ENCODE measurements at places on chromosomes 3 and 15.

DNA sequence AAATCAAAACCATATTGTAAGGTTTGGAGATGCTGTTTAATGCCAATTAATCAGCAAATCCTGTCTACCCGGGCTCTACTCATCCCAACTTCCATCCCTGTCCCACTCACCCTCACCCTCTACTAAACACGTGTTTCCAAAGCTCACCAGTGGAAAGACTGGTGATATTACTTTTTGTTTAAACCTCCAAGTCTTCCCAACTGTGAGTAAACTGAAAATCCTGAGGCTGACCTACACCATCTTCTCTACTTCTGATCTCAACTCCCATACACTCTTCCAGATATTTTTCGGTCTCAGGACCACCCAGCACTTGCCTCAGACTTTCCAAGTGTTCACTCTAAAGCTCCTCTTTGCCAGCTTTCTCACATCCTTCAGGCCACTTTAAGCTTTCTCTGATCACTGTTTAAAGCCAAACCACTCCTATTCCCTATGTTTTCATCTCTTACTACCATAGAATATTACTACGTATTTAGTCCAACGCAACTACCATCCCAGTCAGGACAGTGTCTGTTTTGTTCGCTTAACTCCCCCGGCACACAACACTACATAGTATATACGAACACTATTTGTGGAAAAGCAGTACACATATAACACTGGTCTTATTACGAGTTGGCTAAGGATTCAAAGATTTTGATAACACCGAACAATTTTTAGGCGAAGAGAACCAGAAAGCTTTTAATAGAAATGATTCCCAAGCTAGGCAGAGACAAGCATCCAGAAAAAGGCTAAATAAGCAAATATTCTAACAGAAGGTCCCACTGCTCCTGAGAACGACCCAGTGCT lies 684 bp downstream of the RPL4 start:
- no peak for DNase-seq

DNA sequence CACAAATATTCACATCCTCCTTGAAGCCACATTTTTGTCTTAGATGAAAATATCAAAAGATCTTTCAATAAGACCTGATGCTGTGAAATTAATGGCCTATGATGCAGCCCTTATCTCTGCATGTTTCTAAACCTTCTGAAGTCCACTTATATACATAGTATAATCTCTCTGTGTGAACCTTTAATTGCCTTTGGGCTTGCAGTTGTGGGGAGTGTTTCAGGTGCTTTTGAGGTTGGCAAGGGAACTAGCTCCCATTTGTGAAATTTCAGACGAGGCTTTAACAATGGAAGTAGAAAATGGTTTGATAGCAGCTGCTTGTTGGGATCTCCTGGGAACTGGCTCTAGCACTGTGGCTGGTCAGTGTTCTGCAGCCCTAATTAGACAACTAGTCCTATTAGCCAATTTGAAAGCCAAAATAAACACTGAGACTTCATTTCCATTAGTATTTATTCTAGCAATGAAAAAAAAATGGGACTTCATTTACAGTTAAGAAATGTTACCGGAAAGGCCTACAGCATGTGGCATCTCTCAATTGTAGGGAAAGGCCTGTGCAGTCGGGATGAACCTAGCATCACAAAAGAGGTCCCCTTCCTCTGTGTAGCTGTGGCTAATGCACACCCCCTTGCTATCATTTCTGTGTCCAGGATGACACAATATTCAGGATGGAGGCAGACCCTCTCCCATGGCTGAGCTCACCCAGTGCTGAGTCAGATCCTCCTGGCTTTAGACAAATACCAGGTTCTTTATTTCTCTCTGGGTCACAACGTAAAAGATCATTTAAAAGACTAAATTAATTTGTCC lies 140.7 kb upstream of the TRIM42 start:
- no peak for DNase-seq

DNA sequence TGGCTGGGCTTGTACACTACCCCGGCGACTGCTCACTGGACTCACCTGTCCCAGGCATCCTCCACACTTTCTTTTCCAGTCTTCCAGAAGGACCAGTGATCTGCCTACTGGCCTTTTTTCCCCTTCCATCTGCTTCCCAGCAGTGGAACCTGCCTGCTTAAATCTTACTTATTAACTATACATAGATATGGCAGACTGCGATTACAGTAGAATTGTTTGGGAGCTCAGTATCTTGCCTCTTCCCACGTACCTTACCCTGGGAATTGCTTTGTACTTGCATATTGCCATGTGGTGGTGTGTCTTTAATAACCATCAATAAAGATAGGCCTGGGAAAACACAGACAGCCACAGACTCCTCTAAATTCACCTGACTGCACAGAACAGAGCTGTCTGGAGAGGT lies 11.8 kb upstream of the HES1 start:
- DNase-seq = no peak

DNA sequence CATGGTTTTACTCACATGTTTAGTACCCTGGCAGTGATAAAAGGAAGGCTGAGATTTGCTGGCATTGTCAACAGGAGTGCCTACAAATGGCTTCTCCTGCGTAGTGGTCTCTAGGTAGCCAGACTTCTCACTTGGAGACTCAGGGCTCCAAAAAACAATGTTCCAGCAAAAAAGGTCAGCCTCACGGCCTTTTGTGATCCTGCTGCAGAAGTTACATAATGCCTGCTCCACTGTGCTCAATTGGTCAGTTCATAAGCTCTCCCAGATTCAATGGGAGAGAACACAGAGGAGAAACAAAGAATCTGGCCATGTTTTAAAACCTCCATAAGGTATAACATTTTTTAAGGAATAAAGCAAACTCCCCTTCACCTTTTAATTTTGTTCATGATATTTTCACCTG lies 76.1 kb upstream of the CMSS1 start:
- no peak for DNase-seq

GRCh38 chr15:64502151-64502550 lies 41.8 kb downstream of the ZNF609 start:
- no peak for DNase-seq
